ENCODE measurements at places on chromosomes 4 and X.

- no peak for DNase-seq
Measured at GRCh38 chr4:4461178-4461577, 74.3 kb downstream of the NSG1 start.

DNA sequence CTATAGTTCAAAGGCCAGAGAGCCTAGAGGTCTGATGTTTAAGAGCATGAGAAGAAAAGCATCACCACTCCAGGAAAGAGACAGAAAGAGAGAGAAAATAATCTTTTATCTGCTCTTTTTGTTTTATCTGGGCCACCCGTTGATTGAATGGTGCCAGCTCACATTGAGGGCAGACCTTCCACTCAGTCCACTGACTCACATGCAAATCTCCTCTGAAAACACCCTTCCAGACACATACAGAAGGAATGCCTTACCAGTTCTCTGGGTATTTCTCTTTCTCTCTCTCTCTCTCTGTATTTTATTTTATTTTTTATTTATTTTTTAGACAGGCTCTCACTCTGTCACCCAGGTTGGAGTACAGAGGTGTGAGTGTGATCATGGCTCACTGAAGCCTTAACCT is 252.5 kb downstream of the DTHD1 start:
- no peak for DNase-seq

GRCh38 chr4:114926583-114926982 is 186.8 kb downstream of the NDST4 start:
- DNase-seq = no peak

GRCh38 chr4:186104114-186104889 is at the start of gene FAM149A:
FAM149A (plus strand) TSS chr4:186104704.
- DNase-seq = peak; percentile 39

GRCh38 chr4:87313756-87314155 is 8.9 kb downstream of the HSD17B13 start:
- no peak for DNase-seq

GRCh38 chr4:1035510-1035909 is 24.1 kb downstream of the FGFRL1 start:
- DNase-seq = no peak

- no peak for DNase-seq
Measured at GRCh38 chrX:38117485-38117884, 103.2 kb downstream of the SRPX start.

GRCh38 chr4:159009521-159009920 is 93.4 kb upstream of the RAPGEF2 start:
- no peak for DNase-seq

- DNase-seq = no peak
Measured at GRCh38 chr4:93879919-93880318, 51.4 kb downstream of the ATOH1 start.

DNA sequence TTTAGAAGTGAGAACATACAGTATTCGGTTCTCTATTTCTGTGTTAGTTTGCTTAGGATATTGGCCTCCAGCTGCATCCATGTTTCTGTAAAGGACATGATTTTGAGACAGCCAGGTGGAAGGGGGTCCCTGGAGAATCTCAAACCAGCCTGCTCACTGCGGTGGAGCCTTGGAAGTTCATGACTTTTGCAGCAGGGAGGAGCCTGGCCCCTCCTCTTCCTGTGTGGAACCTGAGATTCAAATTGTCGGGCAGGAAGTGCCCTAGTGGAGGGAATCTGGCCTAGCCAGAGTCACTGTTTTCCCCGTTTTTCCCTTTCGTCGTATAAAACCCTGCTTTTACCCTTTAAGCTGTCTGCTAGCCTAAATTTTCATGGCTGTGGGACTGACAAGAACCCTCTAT is 762.6 kb downstream of the PCDH18 start:
- DNase-seq = no peak

GRCh38 chrX:117838581-117839331 is 277.9 kb downstream of the KLHL13 start:
- no peak for DNase-seq

GRCh38 chr4:182699795-182700194 is 217.4 kb downstream of the DCTD start:
- no peak for DNase-seq

DNA sequence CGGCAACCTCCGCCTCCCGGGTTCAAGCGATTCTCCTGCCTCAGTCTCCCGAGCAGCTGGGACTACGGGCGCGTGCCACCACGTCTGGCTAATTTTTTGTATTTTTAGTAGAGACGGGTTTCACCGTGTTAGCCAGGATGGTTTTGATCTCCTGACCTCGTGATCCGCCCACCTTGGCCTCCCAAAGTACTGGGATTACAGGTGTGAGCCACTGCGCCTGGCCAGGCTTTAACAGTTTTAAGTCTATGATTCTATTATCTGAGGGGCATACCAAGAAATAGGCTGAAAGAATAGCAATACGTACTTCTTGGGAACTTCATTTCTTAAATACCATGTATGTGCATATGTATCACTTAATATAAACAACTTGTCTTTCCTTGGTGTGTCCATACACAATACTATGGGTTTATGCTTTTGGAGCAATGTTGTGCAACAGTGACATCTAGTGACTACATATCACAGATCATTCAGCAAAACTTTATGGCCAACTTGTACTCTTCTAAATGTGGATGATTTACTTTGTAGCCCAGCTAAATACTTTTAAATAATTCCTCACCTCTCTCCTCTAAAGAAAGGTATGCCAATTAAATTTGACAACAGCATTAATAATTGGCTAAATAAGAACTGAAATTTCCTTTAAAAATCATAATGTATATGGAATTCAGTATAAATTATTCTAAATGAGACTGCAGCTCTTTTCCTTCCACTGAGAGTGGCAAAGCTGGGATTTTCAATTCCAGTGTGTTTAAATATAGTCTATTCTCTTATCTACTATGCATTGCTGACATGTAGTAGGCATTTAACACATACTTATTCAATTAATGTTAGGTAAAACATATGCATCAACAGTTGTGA is 10.4 kb downstream of the SLC9B1 start:
- peak; percentile 52 for DNase-seq

DNA sequence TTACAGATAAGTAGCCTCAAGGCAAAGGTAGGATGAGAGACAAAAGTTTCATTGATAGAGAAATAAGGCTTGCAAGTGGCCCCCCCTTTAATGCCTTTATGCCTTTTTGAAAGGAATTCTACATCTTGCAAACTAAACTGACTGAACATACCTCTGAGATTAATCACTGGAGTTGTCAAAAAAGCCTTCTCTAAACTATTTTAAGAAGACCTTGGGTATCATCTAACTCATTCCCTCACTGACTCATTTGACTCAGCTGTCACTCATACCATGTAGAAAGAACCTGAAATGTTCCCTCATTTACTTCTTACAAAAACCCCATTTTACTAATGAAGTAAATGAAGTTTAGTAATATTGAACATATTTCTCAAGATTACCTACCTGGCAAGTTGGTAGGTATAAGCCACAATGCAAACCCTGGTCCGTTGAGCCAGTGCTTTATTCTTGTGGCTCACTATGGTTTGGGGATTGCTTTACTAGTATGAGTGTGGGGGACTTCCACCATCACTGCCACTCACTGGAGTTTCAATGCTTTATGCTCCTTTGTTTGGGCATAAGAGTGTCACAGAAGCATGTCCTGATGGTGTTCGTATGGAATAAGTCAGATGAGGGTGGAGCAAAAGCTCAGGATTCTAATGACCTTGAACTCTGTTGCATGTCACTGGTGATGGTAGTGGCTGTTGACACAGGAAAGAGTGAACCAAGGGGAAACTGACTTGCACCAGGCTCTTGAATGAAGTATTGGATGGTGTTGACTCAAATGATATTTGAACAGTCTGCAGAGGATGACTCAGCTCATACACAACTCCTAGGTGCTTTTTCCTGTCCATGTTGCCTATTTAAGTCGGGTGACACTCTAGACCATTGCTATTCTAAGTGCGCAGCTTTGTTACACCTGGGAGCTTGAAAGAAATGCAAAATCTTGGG is 305.5 kb upstream of the EMCN start:
- DNase-seq = no peak

GRCh38 chr4:57877047-57877458 is 766.9 kb upstream of the IGFBP7 start:
- no peak for DNase-seq

DNA sequence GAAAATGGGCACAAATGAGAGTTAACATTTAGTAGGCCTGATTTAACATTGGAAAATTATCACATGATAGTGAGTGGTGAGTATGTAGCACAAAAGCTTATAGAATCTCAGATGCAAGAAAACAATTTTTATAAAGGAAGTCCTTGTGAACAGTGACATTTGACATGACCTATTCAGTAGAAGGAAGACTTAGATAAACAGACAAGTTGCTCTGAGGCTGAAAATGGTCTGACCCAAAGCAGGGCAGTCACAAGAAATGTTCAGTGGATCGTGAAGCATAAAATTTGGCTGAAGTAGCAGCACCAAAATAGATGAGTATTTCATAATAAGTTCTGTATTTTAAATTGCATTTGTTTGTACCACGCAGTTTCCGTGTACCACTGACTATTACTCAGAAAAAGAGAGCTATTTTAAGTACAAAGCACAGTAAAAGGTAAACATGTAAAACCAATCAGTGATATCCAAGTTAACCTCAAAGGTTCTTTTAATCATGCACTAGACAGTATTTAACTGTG is 605.7 kb upstream of the PABPC4L start:
- no peak for DNase-seq

GRCh38 chr4:87579478-87579877 is 28.9 kb upstream of the DSPP start:
- no peak for DNase-seq

- DNase-seq = no peak
Measured at GRCh38 chr4:153555730-153556434, 89.7 kb downstream of the TMEM131L start.

GRCh38 chrX:1392376-1393068 is 609 bp upstream of the SLC25A6 start:
- peak; percentile 63 for DNase-seq

DNA sequence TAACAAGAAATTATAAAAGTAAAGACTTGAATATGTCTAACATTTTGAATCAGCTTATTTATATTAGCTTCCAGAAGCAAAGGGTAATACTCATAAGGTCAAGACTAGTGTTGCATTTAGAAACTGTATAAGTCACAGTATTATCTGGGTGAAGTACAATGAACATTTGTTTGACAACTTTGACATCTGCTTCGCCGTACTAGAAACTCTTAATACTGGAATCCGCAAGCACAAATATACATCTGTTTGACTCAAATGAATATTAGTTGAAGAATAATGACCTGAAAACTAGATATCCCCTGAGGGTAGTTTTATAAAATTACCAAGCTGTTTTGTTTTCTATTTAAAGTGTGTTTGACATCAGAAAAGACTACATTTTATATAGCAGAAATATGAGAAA is 135.4 kb upstream of the ATOH1 start:
- no peak for DNase-seq

DNA sequence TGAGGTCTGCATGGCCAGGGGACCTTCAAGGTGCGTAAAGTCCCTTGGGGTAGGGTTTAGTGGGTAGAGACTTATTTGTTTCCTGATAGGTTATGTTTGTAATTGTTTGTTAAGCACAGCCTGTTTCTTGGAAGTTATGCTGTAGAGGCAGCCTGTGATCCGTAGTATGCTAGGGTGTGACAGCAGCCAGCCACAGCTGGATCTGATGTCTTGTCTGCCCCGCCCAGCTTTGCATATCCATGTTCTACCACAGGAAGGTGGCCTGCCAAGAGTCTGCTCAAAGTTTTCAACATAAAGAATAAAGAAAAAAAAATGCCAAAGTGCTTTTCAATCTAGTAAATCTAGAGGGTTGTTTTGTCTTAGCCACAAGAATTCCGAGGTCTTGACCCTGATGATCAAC is 19.1 kb upstream of the PRRG3 start:
- DNase-seq = no peak

DNA sequence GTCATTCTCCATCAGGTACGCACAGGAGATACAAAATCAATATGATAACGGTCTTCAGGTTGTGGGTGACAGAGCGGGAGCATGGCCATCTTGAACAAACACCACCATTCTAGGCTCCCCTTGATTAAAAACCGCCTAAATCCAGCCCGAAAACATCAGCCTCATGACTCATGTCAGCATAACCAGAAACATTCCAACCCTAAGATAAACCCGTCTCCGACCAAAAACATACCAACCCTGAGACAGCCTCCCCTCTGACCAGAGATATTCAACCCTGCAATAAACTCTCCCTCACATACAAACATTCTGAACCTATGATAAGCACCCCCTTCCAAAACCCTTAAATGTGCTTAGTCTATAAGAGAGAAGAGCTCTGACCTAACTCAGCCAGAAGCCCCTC is 157.9 kb downstream of the DHRSX start:
- no peak for DNase-seq

DNA sequence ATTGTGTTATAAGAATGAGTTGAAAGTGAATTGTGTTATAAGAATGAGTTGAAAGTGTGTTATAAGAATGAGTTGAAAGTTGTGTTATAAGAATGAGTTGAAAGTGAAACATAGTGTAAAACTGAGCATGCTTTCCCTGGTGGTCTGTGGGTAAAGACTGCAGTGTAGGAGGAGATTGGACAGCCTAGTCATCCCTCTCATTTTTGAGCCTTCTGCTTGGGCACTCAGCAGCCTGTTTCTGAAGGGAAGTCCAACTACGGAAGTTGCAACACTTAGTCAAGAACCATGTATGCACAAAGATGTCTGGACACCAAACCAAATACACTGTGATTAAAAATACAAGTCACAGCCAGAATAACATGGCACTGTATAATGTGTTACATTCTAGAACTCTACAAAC is 72.6 kb downstream of the ANK2 start:
- DNase-seq = no peak

DNA sequence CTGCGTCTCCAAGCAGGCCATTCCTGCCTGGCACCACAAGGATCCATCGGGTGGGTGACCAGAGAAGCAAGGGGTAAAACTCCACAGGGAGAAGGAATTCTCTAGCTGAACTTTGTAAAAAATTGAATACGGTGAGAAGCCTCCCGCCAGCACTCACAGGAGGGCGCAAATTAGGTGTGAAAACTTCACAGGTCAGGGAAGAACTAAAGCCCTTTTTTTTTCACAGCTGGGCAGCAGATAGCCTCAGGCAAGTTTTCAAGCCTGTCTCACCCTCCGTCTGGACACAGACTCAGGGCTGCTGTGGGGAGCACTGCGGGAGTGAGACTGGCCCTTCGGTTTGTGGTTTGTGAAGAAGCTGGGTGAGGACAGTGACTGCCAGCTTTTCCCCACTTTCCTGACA is 224.1 kb upstream of the FGF16 start:
- DNase-seq = no peak

- DNase-seq = no peak
Measured at GRCh38 chr4:101290654-101291053, 56.7 kb downstream of the PPP3CA start.

GRCh38 chr4:136505020-136505419 is 1027.3 kb downstream of the PCDH18 start:
- DNase-seq = no peak

DNA sequence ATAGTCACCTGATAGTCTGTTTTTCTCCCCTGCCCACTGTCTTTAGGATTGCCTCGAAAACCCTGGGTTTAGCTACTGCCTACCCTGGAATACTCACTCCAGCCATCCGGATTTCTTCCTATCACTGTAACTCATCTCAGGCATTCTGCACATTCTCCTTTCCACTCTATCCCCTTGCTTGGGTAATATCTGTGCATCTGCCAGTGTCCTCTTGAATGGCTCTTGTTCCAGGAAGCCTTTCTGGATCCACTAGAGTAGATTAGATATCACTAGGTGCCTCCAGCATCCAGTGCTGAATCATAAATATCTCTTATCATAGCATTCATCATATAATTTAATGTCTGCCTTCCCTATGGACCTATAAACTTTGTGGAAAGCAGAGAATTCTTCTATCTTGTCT is 17.1 kb upstream of the GALNT7 start:
- DNase-seq = no peak

GRCh38 chr4:143389579-143390195 is 53.0 kb downstream of the GAB1 start:
- DNase-seq = no peak

GRCh38 chr4:73836373-73837279 is at the start of gene CXCL6:
CXCL6 (plus strand) TSS chr4:73836678; CDS start chr4:73836751, 73 bp downstream.
- DNase-seq = no peak
